Activated T-cell treated with anti-CD3 and anti-CD28 coated beads for 4 hours (primary cell): ENCODE measurements at places on chromosomes 5 and 9.

DNA sequence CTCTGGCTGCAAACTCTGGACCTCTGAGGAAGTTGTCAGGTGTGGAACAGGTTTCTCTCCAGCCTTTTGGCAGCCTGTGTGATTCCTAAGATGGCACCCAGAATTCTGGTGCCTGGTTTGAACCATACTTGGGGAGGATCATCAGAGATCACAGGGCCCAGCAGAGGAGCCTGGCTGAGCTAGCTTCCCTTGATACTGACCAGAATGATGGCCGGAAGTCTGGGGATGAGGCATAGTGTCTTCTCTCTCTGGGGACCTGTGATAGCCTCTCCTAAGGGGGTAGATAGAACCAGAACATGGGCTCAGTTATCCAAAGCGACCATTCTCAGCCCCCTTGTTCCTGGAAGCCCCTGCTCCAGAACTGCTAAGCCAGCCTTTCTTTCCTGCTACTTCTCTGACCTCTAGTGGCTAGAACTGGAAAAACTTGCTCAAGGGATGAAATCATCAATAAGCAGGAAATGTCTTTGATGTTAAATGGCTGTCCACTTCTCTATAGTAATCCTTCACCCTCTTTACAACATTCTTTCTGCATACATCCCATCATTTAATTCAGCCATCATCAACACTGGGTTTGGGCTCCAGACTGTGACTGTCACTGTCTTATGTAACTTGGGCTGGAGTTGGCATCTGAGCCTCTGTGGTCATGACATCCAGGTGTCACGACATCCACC is 55.1 kb downstream of the C9orf152 start:
- no peak for DNase-seq

DNA sequence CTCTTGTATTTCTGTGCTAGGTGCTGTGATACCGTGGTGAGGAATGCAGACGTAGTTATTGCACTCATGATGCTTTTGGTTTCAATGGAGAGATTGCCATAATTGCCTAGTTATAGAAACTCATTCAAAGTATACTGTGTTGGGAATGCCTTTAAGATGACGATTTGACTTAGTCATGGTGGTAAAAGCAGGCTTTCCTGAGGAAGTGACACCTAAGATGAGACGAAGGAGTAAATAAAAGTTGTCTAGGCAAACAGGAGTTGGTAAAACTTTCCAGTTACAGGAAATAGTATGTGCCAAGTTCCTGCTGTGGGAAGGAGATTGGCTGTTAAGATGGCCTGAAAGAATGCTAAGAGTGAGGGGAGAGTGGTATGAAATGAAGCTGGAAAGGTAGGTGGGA is 48.1 kb downstream of the FOCAD start:
- no peak for DNase-seq

DNA sequence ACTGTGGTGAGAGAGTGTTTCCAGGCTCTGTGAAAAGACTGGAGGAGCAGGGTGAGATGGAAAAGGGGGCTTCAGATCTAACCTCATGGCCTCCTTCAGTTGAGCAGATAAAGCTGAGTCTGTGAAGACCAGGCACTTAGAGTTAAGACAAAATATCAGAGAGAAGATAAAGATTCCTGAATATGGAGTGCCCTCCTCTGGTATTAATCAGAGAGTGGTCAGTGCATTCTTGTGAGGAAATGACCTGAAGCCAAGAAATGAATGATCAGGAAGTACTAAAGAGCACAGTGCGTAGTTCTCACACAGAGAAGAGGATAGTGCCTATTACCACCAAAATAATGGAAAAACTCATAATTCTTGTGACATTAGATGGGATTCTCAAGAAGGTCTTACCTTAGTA is 1417.0 kb upstream of the ACO1 start:
- DNase-seq = no peak

- no peak for DNase-seq
These were observed 171.2 kb upstream of the ACTBL2 start for GRCh38 chr5:57653636-57654290.

- DNase-seq = no peak
These were observed 143.0 kb upstream of the EGFLAM start for GRCh38 chr5:38115318-38115827.

GRCh38 chr5:39412721-39413394 is 11.9 kb downstream of the DAB2 start:
- no peak for DNase-seq

- no peak for DNase-seq
These were observed 36.6 kb downstream of the MEGF10 start for GRCh38 chr5:127326976-127327755.

DNA sequence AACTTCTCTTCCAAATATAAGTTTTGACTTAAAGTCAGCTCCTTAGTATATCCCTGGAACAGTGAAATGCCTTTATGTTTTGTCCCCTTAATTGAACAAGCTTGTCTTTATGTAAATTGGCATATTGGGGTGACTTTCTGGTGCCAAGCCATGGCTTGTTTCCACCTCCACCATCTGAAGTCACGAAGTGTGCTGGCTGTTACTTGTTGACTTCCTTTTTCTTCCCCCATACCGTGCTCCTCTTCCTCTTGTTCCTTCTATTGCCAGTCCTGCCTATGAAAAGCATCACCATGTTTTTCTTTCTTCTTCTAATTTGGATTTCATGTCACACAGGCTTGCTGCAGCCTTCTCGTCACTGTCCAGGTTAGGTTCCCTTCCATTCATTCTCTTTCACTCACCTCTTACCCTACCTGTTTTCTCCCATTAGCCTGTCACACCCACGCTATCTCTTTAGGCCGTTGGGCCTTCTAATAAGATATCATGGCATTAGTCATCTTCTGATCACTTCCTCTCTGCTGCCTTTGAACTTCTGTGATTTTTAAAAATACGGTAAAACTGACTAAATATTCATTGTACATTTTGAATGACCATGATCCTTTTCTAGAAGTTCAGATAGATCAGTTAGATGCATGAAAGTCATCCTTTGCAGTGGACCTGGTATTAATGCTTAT is 48.1 kb downstream of the IQGAP2 start:
- no peak for DNase-seq

DNA sequence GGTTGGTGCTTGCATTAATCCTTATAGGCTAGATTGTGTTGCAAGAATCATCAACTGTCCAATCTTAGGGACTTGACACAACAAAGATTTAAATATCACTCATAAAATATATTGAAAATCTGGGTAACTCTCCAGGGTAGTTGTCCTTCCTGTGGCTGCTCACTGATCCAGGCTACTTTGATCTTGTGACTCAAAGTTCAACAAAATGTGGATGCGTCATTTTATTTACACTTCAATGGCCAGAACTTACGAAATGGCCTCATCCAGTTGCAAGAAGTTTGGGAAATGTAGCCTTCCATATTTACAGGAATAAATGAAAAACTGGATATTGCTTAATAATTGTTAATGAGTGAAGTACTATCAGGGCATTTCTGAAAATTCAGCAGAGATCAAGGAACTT is 235.5 kb upstream of the ACTBL2 start:
- no peak for DNase-seq
